Natural killer cell (primary cell): ENCODE measurements at places on chromosomes 3 and 15. TPM values are rescaled to one million over a fixed set of nuclear protein-coding genes. Genes with fewer than 3 reads are reported as not detected.
A peak's percentile ranks its signal among the peaks of the same experiment; 100 is the strongest.

GHSR gene
- total RNA-seq = 0.38 TPM

DNA sequence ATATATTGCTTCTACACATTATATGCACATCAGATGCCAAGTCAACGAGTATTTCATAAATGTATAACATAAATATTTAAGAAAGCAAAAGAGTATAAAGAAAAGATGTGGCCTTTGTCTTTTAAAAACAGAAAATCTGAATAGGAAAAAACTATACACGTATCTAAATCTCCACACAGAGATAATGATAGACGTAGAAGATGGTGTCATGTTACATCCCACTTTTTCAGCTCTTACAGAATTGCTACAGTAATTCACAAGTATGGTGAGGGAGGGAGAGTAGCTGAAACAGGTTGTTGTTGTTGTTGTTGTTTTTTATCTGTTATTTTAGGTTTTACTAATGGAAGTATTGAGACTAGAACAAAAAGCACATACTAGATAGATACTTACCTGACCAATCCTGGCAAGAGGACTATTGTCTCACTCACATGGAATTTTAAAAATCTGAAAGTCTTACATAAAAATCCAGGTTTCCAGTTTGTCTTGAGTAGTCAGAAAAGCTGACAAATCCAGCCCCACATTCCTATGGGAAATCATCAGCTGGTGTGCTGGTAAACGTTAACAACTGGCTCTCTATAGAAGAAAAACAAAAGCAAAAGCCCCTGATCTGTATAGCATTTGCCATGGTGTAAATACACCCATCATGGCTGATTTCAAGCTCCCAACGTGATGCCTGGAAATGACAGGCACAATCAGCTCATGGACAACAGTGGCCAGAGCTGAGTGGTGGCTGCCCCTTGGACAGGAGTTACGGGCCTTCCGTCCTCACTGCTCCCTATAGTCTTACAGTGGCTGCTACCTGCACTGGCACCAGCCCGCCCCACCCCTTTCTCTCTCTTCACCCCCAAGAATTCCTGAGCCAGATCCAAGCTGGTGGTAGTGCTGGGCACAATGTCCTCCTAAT lies 47.4 kb upstream of the VGLL4 start:
- no peak overlapping the region for H3K27ac ChIP-seq
- DNase-seq = no peak
- no peaks in the 10 kb centered on the region for H3K36me3 ChIP-seq
- no peak overlapping the region for H3K4me3 ChIP-seq

DNA sequence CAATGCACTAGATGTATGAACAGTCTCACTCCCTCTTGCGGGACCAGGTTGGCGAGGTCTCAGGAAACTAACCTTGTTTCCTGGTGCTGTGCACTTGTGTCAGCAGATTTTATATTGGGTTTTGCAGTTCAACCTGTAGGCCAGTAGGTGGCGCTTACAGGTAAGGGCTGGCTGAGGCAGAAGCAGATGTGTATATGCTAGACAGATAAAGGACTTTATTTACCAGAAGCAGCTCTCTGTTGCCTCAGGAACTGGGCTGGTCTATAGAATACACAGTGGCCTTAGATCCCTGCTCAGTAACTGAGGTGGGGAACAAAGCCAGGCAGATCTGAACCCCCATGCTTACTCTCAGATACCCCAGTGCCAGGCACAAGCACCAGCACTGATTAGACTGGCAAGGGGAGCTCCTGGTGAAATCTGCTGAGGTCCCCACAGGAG lies 296.8 kb downstream of the DOCK3 start:
- peak; percentile 86 for DNase-seq
- H3K4me1 ChIP-seq = peaks cover 13% of the 10 kb centered on the region
- H3K27me3 ChIP-seq = no peaks in the 10 kb centered on the region
- no peak overlapping the region for H3K27ac ChIP-seq

CDHR4 gene
- 0.30 TPM for total RNA-seq

TNFAIP8L3 gene
- not detected for total RNA-seq

- DNase-seq = no peak
- H3K4me1 ChIP-seq = no peaks in the 10 kb centered on the region
- H3K27ac ChIP-seq = no peak overlapping the region
- no peak overlapping the region for H3K4me3 ChIP-seq
Measured at GRCh38 chr3:63429905-63430304, 151.8 kb downstream of the SYNPR start.

C3orf52 gene
- total RNA-seq = not detected

PLA2G4D gene
- not detected for total RNA-seq

DNA sequence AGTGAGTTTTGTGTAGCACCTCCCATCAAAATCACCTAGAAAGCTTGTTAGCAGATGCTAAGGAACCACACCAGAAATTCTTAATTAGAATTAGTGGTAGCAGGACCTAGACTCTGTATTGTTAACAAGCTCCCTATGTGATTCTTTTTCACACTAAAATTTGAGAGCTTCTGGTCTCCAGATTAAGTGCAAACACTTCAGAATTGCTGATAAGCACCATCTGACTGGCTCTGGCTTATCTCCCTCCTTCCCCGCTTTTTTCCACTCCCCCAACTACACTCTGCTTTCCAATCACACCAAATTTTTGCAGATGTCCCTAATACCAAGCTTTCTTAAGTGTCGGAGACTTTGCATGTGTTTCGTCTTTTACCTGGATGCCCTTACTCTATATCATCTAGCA lies 410.1 kb upstream of the DPH6 start:
- DNase-seq = no peak
- no peak overlapping the region for H3K27ac ChIP-seq
- no peaks in the 10 kb centered on the region for H3K36me3 ChIP-seq
- no peaks in the 10 kb centered on the region for H3K27me3 ChIP-seq
- no peak overlapping the region for H3K4me3 ChIP-seq

- H3K27me3 ChIP-seq = peaks cover 5% of the 10 kb centered on the region
- H3K4me3 ChIP-seq = no peak overlapping the region
- DNase-seq = no peak
Measured at GRCh38 chr3:126181398-126181725, 976 bp upstream of the ALDH1L1 start.

DNA sequence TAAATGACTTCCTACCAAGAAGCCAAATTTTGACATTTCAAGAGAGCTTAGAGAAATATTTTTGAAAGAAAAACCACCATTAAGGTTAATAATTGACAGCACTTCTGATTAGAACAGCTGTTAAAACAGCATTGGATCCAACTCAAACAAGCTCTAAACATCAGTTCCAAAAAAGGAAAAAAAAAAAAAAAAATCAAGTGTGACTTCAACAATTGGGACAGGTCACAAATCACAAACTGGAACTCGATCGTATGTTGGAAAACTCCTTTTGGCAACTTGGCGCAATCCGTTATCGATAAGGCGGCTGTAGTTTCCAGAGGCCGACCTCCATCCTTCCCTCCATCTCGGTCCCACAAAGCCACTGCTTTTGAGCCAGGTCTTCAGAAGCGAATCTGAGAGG lies 17.8 kb downstream of the TLE3 start:
- peaks cover 15% of the 10 kb centered on the region for H3K4me1 ChIP-seq
- H3K27me3 ChIP-seq = no peaks in the 10 kb centered on the region
- H3K36me3 ChIP-seq = peaks cover 44% of the 10 kb centered on the region

GRCh38 chr3:12987602-12988001 lies 85.6 kb downstream of the IQSEC1 start:
- H3K36me3 ChIP-seq = peaks cover 2% of the 10 kb centered on the region
- H3K4me1 ChIP-seq = peaks cover 57% of the 10 kb centered on the region

- H3K4me1 ChIP-seq = no peaks in the 10 kb centered on the region
- H3K4me3 ChIP-seq = no peak overlapping the region
- DNase-seq = no peak
- H3K36me3 ChIP-seq = no peaks in the 10 kb centered on the region
- no peaks in the 10 kb centered on the region for H3K27me3 ChIP-seq
Measured at GRCh38 chr3:141722081-141722480, 16.0 kb upstream of the RNF7 start.

GRCh38 chr15:70140543-70141375 lies 43.0 kb upstream of the TLE3 start:
- H3K36me3 ChIP-seq = no peaks in the 10 kb centered on the region
- peaks cover 8% of the 10 kb centered on the region for H3K27me3 ChIP-seq
- no peak for DNase-seq
- peaks cover 28% of the 10 kb centered on the region for H3K4me1 ChIP-seq
- no peak overlapping the region for H3K27ac ChIP-seq
- no peak overlapping the region for H3K4me3 ChIP-seq

GRCh38 chr3:14398797-14399106 lies 3.7 kb upstream of the SLC6A6 start:
- H3K27ac ChIP-seq = no peak overlapping the region
- no peaks in the 10 kb centered on the region for H3K27me3 ChIP-seq
- DNase-seq = no peak
- no peak overlapping the region for H3K4me3 ChIP-seq
- H3K36me3 ChIP-seq = no peaks in the 10 kb centered on the region
- peaks cover 32% of the 10 kb centered on the region for H3K4me1 ChIP-seq

CRELD1 gene
- total RNA-seq = 29.1 TPM

SEMA7A gene
- 46.2 TPM for total RNA-seq

GRCh38 chr15:52679232-52680040 lies at the start of gene ATOSA:
TSS of gene ATOSA (minus strand) at chr15:52679388. CDS start at chr15:52678021, 1,367 bp downstream.
- H3K4me1 ChIP-seq = peaks cover 17% of the 10 kb centered on the region
- H3K36me3 ChIP-seq = peaks cover 20% of the 10 kb centered on the region
- peak; percentile 89 for DNase-seq

MED12L gene
- 6.5 TPM for total RNA-seq
